ENCODE measurements at places on chromosomes 6 and 20.

GRCh38 chr20:58967652-58968429, 13.2 kb upstream of the NELFCD start:
- no peak for DNase-seq

DNA sequence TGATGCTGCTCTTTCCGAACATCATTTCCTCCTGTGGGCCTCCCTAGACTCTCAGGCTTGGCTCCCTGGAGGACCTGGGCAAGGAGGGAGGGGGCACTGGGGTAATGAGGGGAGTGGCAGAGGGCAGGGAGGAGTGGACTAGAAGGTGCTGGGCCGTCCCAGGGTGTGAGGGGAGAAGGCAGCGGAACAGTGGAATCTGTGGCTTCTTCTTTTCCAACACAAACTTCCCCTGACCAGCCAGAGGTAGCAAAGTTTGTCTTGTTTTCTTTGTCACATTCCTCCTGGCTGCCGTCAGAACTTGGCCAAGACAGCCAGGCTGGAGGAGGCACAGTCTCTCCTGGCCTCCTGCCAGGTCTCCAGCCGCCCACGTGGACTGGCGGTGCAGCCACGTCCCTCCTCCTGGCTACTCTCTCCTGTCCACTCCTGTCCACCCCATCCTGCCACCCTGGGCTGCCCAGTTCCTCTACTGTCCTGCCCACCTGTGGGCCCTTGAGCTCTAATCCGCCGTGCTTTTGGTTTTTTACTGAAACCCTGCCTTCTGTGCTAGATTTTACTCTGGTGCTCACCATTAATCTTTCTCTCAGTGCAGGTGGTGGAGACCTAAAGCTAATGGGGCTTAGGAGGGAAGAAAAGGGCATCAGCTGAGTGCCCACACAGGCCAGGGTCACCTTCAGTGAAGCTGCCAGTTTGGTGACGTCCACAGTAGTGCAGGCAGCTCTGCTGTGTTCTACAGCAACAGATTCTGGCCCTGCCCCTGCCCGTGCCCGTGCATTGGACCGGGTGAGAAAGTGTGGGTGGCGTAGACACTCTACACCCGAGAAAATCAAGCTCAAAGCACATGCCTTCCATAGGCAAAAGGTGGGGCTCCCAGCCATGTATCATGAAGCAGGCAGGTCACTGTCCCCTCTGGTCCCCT, 2.8 kb upstream of the CDSN start:
- DNase-seq = no peak

DNA sequence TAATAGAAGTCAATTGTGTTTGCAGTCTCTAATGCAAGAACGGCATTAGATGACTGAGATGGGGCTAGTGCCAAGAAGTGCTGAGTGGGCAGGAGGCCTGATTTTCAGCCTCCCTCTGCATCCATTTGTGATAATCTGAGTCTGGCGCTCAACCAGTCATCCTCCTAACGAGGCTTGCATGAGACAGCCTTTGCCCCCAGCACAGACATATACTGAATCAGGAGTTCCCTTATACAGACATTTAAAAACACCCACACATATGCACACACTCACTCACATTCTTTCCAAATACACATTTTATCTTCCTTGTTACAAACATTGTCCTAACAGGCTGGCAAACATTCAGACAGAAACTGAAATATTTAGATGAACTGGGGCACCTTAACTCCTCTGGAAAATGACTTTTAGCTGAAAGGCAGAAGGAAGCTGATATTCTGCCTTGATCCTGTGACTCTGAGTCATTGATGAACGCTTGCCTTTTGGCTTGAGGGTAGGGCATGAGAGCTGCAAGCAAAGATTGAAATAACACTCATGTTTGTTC, 562.3 kb downstream of the DHX35 start:
- no peak for DNase-seq

DNA sequence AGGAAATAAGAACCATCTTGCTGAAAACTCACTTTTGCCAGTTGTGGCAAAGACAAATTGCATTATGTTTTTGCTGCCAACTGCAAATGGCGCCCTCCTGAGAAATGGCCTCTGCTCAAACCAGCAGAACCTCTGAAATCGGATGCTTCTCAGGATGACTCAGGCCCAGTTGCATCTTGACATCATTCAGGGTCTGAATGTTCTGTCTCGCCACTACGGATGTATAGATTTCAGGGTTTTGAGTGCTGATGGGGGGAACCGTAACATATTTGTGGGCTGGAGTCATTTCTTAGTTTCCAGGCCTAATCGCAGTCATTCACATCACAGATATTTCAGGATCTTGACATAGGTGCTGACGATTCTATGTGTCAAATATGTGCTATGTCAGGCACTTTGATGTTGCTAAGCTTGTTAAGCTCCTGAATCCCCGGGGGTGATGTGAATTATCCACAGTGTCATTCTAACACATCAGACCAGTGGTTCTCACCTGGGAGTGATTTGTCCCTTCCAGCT, 207.1 kb downstream of the NFATC2 start:
- peak; percentile 32 for DNase-seq

DNA sequence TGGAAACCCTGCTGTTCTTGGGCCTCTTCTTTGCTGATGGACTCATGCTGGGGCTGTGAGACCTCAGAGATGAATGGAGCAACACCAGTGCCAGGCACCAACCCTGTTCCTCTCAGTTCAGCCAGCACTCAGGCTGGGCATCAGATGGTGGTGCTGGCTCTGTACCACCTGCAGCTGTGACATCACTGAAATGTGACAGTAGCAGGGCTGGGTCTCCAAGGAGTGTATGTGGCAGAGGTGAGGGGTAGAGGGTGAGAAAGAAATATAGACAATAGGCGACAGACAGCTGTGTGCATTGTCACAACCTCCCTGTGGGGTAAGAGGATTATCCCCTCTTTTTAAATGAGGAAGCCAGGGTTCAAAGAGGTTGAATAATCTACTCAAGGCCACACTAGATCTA, at the start of gene TP53TG5:
TP53TG5 (minus strand) TSS at position 135 of the 400 bp plus-strand sequence; CDS start at position 46, 89 bp downstream.
- no peak for DNase-seq

DNA sequence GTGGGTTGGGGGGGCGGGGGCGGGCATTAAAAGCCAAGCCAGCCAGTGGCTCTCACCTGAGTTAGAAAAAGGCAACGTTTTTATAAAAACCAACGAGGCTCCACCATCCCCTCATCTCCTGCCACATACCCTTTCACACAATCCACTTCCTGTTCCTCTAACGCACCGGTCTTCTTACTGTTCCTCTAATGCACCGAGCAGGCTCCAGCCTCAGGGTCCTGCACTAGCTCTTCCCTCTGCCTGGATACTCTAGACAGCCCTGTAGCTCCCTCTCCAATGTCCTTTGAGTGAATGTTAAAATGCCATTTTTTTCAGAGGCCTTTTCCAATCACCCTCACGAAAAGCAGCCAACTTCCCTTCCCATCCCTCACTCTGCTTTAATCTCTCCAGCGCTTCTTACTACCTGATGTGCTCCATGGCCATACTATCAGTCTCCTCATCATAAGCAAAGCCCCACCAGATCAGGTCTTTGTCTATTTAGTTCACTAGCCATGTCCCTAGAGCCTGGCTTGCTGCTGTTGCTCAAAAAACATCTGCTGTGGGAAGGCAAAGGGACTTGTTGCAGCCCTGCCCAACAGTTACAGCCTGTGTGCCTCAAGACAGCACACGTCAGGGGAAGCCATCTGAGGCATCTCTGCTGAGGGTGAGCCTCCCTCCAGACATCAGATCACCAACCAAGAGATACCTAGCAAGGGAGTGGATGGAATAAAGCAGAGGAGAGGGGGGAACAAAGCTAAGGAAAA, 3.9 kb downstream of the FKBP1A start:
- DNase-seq = no peak

DNA sequence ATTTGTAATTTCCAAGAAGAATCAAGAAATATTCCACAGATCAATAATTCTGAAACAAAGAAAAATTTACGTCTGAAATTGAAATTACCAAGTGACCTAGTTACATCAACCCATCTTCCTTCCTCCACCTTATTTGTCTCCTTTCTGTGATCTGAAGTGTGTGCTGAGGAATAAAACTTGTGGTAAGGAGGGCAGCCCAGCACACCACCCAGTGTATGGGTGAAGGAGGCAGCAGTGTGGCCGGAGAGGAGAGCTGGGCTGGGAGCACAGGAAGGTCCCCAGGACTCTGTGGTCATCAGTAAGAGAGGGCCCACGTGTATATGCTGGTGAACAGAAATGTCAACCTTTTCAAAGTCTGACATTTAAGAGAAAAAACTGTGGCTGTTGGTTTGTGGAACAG, 11.3 kb upstream of the CCR6 start:
- DNase-seq = no peak

- DNase-seq = no peak
Measured at GRCh38 chr20:11368965-11369711, 548.6 kb upstream of the BTBD3 start.

GRCh38 chr20:17678295-17678694, 3.7 kb downstream of the RRBP1 start:
- no peak for DNase-seq

DNA sequence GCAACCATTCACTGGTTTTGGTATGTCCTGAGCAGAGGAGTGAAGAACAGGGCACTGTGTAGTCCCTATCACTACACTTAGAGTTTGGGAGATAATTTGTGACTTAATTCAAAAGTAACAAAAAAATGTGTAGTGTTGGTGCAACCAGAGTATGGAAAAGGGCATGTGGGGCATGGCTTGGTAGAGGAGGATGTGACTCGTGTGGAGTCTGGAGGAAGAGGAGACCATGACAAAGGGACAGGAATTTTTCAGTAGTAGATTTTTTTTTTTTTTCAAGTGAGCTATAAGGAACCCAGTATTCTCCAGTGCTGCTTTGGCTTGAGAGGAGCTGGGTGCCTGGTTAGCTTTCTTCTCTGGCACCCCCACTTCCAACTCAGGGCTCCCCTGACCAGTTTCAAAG, 5.1 kb downstream of the MTRES1 start:
- DNase-seq = no peak

DNA sequence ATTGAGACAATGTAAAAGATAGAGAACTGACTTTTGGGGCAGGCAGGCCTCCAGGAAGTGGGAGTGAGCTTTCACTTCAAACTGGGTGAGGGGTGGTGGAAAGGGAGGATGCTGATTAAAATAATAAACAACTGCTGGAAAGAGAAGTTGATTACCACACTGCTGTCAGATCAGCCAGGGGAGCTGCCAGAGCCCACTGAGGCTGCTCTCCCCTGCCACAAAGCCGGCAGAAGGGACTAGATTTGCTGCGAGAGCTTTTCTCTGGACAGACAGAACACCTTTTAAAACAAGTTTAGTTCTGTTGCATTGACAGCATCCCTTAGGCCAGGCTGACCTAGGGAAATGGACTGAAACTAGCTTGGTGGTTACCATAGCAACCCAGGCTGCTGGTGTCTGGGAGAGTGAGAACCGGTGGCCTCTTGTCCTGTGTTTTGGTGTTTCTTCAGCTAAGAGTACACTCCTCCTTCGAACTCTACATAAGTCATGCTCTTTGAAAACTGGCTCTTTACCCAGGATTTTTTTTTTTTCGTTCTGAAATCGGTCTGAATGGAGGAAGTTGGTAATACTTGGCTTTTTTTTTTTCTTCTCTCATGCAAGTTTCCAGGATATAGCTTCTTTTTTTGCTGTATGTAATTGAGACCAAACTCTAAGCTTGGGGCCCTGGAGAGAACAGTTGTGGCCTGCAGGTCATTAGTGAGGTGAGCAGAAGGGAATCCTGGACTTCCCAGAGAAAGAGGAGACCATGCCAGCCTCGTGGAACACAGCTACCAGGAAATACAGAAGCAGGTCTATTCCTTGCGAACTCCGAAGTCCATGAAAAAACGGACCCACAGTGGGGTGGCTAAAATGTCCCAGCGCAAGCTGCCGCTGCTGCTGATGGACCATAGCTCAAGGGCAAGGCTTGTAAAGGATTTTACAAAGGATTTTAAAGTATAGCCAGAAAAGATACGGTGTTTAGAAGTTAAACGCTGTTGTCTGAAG, 374.4 kb downstream of the UTRN start:
- DNase-seq = no peak

GRCh38 chr6:53834132-53834531, 39.3 kb downstream of the LRRC1 start:
- DNase-seq = no peak

GRCh38 chr6:97049253-97050011, 124.9 kb downstream of the KLHL32 start:
- DNase-seq = peak; percentile 43

- no peak for DNase-seq
Measured at GRCh38 chr6:136725124-136725523, 67.2 kb downstream of the MAP3K5 start.

DNA sequence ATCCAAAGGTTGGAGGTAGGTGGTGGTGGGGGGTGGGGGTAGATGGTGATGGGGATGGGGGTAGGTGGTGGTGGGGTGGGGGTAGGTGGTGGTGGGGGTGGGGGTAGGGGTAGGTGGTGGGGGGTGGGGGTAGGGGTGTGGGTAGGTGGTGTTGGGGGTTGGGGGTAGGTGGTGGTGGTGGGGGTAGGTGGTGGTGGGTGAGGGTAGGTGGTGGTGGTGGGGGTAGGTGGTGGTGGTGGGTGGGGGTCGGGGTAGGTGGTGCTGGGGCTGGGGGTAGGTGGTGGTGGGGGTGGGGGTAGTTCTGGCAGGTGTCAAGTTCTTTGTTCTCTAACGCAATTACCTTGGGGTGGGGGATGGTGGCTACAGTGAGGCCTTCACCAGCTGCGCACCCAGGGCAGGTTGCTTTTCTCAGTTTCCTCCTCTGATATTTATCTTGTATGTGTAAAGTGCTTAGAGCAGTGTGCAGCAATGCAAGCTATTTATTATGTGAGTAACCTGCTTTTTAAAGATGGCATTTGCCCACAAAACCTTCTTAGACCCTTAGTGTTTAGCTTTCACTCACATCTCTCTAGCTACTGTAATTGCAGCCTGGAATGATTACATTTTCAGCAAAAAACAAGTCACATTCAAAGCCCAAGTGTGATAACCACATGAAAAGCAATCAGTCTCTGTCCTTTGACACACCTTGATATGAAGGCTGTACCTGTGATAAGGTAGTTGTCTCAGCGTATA, 8.2 kb upstream of the CCDC167 start:
- peak; percentile 56 for DNase-seq

DNA sequence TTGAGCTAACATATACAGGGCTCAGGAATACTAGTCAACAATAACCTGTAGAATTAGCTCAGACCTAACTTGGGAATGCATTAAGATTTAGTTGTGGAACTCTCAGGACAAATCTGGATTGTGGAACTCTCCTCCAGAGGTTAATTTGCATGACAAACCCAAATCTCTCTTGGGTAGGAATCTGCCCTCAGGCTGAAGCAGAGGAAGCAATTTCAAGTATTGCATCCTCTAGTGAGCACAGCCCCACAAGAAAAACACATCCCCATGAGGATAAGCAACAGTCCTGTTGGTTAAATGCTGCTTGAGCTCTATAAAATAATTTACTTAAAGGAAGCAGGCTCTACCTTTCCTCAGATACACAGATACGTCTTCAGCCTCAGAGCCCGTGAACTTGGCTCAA, 170.9 kb upstream of the STXBP5 start:
- no peak for DNase-seq

DNA sequence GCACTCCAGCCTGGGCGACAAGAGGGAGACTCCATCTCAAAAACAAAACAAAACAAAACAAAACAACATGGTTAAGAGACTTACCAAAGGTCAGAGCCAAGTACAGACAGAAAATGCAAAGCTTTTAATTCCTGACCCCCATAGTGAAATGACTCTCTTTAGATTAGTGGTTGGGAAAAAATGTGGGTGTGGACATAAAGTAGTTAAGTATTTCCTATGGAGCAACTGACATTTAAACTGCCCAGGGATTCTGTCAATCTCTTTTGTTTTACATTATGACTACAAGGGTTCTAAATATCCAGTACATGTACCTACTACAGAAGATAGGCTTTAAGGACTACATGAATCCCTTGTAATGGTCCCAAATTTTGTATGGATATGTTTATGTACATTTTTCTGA, 75.1 kb downstream of the IRAK1BP1 start:
- no peak for DNase-seq
